Natural killer cell treated with Interleukin-12 subunit alpha and Interleukin-12 subunit beta and Interleukin-15 and Interleukin-18, amount 100 ng/mL, for 72 hours (primary cell): ENCODE measurements at places on chromosomes 6 and 20. TPM values are rescaled to one million over a fixed set of nuclear protein-coding genes. Genes with fewer than 3 reads are reported as not detected.

CNKSR3 gene
- not detected for total RNA-seq

HRH3 gene
- total RNA-seq, result not detected

PHACTR2 gene
- 19.9 TPM for total RNA-seq

DNA sequence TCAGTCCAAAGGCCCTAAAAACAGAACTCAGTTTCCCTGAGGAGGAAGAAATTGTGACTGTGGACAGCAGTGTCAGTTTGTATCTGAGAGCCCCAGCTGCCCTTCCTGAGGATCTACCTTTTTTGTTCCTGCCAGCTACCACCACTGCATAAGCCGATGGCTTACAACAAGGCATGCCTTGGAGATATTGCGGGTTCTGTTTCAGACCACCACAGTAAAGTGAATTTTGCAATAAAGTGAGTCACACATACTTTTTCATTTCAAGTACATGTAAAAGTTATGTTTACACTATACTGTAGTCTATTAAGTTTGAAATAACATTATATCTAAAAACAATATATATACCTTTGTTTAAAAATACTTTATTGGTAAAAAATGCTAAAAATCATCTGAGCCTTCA is 9.6 kb upstream of the CST3 start:
- DNase-seq, result no peak

- no peak for DNase-seq
Measured at GRCh38 chr6:50455029-50455428, 258.3 kb upstream of the TFAP2D start.

DNA sequence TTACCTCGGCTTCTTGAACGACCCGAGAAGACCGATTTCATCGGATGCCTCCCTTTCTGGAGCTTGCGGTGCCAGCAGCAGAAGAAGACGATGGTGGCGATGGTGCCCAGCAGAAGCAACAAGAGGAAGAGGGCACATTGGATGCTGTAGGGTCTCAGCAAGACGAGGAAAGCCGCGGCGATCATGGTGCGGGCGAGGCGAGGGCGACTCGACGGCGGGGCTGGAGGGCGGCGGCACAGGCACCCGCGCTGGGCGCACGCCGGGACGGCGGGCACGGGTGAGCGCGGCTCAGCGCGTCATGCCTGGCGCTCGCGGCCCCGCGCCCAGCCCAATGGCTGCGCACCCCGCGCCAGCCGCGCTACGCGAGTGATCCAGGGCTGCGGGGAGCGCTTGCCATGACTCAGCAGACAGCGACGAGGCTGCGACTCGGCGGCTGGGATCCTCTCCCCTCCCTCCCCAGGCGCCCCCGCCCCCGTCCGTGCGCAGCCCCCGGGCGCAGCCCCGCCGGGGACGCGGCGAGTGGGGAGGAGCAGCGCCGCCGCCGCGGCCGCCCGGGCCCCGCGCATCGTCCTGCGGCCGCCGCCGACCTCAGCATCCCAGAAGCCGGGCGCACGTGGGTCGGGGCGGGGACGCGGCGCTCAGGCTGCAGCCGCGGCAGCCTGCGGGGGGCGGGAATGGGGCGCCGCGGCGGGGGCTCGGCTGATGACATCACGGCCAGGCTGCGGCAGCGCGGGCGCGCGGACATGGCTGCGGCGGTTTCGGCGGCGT is at the start of gene BEND6:
BEND6 (plus strand) TSS at position 705 of the 768 bp plus-strand sequence. CDS start 26,704 bp downstream, outside the sequence.
- no peak for DNase-seq

DNA sequence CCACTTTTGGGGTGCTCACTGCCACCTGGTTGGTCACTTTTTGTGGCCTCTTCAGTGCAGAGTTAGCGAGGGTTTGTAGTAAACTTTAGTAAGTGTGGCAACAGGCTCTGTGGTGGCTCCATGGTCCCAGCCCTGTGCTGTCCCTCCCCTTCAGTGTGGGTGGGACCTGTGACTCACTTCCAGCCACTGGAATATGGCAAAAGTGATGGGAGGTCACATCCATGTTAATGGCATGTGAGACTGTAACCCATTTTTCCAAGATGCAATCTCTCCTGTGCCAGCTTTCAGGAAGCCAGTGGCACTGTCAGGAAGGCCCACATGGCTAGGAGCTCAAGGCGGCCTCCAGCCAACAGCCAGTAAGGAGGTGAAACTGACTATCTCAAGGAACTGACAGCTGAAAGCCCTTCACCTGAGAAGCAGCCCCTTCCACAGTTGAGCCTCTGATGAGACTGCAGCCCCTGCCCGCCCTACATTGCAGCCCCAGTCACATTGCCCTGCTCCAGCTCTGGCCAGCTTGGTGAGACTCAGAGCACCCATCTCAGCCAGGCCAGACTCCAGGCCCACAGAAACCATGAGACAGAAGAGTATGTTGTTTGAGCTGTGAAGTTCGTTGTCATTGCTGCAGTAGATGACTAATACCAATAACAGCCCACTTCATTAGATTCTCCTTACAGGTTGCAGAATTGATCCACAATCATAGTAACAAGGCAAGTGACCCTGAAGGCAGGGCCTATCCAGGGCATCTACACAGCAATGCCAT is 13.1 kb upstream of the CST7 start:
- no peak for DNase-seq
